ENCODE measurements at places on chromosomes 7 and 10.

DNA sequence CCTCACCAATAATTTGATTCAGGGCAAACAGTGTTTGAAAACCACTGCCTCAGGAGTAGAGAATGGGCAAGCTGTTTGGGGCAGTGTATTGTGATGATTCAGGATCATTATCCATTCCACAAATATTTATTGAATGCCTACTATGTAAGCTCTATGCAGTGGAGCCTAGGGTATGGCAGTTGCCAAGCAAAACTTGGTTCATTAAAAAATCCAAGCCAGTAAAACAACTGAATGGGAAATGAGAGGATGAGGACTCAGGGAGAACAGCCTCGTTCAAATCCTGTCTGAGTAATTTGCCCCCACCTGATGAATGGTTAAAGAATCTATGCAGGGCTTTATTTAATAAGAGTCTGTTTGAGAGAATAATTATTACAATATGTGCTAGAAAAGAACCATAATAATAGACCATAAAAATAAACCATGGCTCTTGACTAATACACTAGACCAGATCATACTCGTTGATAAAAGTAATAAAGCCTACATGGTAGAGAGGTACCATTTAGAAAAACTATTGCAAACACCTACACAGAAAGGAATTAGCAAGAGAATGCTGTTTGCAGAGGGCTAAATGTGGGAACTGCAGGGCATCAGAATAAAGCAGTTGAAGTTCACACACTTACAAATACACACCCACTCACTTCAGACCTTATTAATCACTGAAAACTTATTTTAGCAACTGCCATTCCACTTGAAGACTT is 71.7 kb downstream of the CREB5 start:
- DNase-seq, result no peak

GRCh38 chr7:158494162-158494586 is 93.4 kb downstream of the PTPRN2 start:
- DNase-seq, result no peak

GRCh38 chr10:120607016-120607709 is 150.1 kb downstream of the PLPP4 start:
- no peak for DNase-seq

DNA sequence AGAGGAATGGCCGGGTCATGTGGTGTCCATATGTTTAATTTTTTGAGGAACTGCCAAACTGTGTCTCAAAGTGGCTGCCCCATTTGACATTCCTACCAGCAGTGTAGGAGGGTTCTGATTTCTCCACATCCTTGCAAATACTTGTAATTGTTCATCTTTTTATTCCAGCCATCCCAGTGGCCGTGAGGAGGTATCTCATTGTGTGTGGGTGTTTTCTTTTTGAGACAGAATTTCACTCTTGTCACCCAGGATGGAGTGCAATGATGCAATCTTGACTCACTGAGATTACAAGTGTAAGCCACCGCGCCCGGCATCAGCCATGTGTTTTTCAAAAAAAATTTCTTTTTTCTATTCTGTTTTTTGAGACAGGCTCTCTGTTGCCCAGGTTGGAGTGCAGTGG is 38.7 kb upstream of the DLG5 start:
- DNase-seq, result no peak

GRCh38 chr7:121530227-121531174 is 134.4 kb upstream of the FAM3C start:
- peak; percentile 63 for DNase-seq

DNA sequence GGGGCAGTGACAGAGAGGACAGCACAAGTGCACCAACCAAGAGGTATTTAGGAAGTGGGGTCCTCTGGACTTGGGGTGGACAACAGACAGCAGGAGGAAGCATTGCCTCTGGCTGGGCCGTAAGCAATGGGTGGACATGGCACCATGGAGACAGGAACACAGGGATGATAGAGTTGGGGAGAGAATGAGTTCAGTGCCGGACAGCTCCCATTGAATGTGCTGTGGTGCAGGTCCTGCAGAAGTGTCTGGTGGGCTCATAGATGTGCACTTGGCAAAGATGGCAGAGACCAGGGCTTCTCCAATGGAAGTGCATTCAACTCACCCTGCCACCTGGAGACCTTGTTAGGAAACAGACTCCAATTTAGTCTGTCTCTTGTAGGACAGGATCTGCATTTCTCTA is 341.5 kb upstream of the ZMIZ1 start:
- no peak for DNase-seq

GRCh38 chr7:30859940-30860496 is 51.6 kb upstream of the AQP1 start:
- DNase-seq, result no peak

GRCh38 chr7:129208667-129209066 is 16.2 kb upstream of the AHCYL2 start:
- no peak for DNase-seq

GRCh38 chr10:58998924-58999713 is 177.3 kb upstream of the PHYHIPL start:
- DNase-seq, result no peak

GRCh38 chr7:85565276-85565675 is 378.4 kb upstream of the SEMA3D start:
- no peak for DNase-seq

- DNase-seq, result no peak
Measured at GRCh38 chr7:139647814-139648390, 124.4 kb downstream of the CLEC2L start.

DNA sequence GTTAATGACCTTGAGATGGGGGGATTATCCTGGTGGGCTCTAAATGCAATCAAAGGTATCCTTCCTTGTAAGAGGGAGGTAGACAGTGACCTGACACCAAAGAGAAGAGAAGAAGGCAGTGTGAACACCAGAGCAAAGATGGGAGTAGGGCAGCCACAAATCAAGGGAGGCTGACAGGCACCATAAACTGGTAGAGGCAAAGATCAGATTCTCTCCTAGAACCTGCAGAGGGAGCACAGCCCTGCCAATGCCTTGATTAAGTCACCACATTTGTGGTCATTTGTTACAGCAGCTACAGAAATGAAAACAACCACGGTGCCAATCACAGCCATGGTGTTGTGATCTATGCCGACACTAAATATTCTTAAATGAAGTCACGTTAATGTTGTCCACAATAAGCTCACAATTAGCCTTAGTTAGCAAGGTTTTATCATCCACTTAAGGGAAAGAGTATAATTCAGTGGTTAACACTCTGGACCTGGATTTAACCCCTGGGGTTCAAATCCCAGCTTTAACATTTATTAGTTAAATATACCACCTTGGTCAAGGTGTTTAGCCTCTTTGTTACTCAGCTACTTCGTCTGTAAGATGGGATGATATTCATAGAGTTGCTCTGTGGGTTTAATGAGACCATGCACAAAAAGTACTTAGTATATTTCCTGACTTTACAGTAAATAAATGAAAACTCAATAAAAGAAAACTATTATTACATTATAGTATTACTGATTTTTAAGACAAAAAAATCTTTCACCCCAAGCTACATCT is 70.8 kb downstream of the SGMS1 start:
- DNase-seq, result no peak

DNA sequence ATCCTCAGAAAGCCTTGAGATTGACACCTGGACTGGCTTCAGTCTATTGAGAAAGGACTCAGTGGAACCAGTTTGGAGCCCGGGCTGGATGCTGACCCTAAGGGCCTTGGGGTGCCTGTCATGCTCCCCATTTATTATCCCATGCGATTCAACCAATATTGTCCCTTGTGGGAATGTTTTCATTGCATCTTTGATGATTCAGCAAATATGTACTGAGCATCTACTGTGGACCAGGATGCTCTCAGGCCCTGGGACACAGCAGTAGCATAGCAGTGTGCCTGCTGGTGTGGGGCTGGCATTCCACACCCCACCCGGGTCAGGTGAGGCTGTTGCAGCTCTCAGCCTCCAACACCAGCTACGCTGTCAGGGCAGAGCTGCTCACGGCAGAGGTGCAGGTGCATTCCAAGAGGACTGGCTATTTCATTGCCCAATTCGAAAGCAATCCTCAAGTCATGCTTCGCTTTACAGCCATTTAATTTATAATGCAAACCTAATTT is 586.0 kb downstream of the TCERG1L start:
- peak; percentile 22 for DNase-seq

Measured in kidney (tissue), 22 donors.